ENCODE measurements at places on chromosomes 7 and 10.

- DNase-seq: no peak
These were observed 191.2 kb downstream of the PLXDC2 start for GRCh38 chr10:20007426-20007825.

GRCh38 chr7:111752022-111752582, 189.8 kb upstream of the IMMP2L start:
- peak; percentile 6 for DNase-seq

DNA sequence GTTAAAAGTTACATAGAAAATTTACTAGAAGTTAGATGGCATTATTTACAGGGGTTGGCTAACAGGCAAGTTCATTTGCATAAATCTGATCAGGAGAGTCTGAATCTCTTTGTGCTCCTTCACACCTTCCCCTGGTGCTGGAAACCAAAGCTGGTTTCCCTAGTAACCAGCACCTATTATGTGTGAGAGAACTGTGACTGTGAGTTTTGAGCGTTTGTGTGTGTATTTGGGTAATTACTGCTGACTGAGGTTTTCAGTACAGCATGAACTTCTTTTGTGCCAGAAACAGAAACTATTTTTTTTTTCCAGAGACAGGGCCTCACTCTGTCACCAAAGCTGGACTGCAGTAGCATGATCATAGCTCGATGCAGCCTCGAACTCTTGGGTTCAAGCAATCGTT, 10.3 kb upstream of the IFIT1B start:
- DNase-seq: no peak

GRCh38 chr10:58347967-58348366, 13.2 kb downstream of the UBE2D1 start:
- no peak for DNase-seq

DNA sequence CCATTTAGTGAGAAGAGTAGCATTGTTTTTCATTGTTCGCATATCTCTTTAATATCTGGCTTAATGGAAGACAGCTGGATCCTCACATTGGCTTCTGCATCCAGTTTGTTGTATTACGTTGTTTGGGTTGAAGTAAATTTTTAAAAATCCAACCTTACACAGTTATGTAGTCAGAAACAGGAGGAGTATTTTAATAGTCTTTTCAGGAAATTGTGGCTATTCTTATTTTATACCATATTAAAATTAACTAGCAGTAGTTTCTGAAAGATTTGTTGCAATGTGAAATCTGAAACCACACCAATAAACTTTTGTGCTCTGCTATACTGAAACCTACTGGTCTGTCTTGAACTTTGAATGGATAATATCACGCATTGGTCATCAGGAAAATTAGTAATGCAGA, 27.9 kb downstream of the MYPN start:
- DNase-seq: no peak

DNA sequence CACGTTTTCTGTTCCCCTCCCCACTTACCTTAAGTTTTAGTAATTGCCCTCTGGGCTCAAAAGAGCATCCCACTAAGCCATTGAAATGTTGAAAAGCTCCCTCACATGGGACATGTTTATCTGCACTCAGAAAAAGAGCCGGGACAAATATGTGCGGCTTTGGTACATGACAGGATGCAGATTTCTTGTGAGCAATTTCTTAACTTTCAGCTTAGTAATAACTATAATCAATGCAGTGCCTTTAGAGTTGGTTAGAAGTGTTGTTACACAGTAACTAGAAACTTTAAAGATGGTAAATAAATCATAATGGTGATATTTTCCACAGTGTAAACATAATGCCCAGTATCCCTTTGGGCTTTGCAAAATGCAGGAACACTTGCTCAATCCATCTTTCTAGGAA, 89.2 kb downstream of the ZNF365 start:
- DNase-seq: no peak

DNA sequence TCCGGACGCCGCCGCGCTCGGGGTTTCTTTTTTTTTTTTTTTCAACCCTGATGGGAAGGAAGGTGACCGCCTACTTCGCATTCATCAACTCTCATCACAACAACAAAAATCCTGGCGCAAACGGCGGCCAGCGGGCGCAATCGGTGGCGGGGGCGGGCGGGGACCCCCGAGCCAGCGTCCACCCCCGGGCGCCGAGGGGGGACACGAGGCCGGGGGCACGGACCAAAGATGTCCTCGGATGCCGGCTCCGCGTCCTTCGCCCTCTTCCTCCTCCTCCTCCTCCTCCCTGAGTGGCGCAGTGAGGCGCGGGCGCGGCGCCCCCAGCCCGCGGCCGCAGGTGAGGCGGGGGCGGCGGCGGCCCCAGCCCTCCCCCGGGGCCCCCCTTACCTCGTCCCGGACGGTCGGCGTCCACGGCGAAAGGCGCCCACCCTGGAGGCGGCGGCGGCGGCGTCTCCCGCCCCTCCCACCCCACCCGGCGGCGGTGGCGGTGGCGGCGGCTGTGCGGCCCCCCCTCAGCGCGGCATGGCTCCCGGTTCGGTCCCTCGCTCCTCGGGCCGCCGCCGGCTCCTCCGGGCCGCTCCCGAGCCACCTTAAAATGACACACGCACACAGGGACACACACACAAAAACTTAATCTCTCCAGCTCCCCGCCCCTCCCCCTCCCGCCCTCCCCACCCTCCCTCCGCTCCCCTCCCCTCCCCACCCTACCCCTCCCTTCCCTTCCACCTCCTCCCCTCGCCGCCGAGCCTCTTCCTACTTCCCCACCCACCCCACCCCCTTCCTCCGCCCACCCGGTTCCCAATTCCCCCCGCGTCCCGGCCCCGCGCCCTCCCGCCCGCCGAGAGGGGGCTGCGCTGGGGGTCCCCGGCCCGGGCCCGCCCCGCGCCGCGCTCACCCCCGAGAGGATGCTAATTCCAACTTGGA, at the start of gene CTBP2:
CTBP2 (minus strand) TSS at position 632 of the 924 bp plus-strand sequence.
- DNase-seq: no peak

DNA sequence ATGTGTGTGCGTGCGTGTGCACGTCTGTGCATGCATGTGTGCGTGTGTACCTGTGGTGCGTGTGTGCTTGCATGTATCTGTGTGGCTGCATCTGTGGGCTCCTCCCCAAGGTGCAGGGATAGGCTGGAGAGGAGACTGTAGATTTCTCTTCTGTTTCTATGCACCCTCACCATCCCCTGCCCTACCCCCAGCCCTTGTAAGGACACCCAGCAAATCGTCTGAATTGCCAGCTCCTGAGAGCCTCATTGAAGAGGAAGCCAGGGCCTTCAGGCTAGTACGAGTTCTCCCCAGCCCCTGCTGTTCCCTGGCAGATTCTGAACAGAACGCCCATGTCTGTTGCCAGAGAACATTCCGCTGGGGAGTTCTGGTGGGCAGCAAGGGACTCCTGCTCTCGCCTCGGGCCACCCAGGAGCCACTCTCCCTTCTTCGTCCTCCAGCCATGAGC, 17.0 kb upstream of the TRIM8 start:
- no peak for DNase-seq

- no peak for DNase-seq
These were observed 85.2 kb downstream of the VTI1A start for GRCh38 chr10:112532189-112532588.

- DNase-seq: no peak
These were observed 265.4 kb upstream of the NFE2L3 start for GRCh38 chr7:25886387-25887240.

DNA sequence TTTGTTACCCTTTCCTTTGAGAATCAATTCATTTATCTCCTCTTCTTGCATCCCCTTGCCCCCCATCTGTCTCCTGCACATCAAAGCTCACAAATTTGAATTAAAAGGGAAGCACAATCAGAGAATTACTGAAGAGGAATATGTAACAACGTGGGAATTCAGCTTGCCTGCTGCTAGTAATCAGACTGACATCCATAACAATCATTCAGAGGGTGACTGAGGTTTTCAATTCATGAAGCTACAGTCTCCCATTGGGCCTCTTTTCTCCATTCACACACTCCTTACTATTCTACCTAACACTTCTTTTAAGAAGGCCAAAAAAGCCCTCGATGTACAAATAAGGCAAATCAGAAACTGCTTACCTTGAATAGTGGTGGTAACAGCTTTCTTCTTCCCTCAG, 24.3 kb upstream of the DNA2 start:
- no peak for DNase-seq

GRCh38 chr10:131881104-131881880, 19.5 kb upstream of the PPP2R2D start:
- DNase-seq: no peak

DNA sequence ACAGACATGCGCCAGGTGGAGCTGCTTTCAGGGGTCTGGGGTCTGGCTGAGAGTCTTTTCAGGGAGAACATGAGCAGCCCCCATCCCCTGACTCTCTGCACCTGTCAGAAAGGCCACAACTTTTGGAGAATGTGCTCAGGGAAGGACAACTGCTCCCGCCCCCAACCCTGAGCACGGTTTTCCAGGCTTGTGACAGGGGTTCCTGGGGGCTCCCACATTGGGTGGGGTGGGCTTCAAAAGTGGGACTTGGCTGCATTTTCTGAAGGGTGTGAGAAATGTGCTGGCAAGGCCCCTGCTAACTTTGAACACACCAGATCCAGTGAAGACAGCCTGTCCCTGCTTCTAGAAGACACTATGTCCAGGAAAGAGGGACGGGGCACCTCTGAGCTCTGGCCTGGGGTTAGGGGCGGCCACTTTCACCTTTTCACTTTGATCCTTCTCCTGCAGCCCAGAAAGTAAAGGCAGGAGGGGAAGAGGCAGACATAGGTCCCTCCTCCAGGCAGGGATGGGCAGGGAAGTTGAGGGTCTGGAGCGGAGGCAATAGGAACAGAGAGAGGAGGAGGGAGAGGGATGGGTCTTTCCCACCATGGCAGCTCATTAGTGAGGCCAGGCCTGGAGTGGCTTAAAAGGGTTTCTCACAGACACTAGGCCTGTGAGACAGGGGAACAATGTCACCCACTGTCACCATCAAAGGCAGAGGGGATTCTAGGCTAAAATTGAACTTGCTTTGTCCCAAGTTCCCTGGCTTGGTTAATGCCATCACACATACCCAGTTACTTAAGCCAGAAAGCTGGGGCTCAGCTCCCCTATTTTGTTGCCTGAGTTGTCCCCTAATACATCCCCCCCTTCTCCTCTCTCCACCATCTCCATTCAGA, 1.5 kb downstream of the KCP start:
- no peak for DNase-seq

- DNase-seq: no peak
These were observed 32.2 kb downstream of the FRMPD2 start for GRCh38 chr10:48242171-48242904.

GRCh38 chr10:86165666-86166065, 200.9 kb downstream of the GRID1 start:
- no peak for DNase-seq

DNA sequence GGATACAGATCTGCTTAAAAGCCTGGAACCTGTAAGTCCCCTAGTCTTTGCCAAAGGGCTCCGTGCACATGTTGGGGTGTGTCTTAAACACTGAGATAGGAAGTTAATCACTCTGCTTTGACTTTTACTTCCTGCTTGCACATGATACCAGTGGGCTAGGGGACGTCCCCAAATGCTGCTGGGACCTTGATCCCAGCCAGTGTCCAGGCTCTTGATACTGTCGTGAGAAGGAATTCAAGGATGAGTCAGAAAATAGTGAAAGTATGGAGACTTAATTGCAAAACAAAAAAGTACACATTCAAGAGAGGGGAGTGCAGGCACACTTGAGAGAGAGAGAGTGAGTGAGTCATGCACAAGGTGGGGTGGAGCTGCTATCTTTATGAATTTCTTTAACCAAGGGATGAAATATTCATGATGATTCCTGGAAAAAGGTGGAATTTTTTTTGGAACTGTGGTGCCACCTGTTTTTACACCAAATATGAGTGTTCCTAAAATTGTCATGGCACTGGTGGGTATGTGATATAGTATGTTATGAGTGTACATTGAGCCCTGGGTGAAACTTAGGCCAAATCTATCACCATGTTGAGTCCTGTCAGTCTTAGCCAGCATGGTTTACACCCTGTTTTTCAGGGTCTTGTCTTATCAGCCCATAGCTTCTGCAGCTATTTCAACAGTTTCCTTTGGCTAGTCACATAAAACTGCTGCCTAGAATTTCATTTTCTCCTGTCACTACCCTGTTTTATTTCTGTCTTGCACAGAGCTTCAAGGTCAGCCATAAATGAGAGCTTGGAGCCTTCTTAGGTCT, 88.3 kb upstream of the CYP26C1 start:
- DNase-seq: no peak

DNA sequence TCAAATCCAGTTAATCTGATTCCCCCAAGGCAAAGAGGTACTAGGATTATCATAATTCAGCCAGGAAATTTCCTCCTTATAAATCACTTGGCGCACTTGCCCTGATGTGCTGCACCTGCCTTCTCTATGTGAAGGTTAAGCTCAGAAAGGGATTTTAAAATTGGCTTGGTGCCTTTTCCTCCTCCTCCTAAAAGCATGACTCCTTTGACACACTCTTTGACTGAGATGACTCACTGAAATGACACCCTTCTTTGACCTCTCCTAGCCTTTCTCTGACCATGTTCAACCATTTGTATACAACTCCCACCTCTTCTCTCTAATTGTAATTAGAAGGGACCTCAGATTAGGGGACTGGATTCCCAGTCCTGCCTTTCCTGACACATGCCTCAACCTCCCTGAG, 46.5 kb downstream of the ABLIM1 start:
- no peak for DNase-seq

GRCh38 chr10:61465901-61466632, 12.9 kb upstream of the TMEM26 start:
- DNase-seq: no peak

GRCh38 chr10:30493609-30494530, 59.9 kb downstream of the MAP3K8 start:
- no peak for DNase-seq

DNA sequence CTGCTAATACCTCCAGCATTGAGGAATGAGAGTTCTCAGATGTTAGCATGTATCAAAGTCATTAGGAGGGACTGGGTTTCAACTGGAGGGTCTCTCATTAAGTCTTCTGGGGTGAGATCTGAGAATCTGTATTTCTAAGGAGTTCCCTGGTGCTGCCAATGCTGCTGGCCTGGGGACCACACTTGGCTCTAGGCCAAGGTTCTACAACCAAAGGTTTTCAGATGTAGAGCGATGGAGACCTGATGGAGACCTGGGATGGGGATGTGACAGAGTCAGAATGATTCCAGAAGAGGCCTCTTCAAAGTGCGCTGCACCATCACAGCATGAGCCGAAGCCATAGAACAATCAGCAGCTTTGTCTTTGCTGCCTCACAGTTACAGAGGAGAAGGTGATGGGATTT, 27.2 kb downstream of the ST8SIA6 start:
- DNase-seq: no peak

GRCh38 chr7:69751026-69751425, 152.8 kb downstream of the AUTS2 start:
- no peak for DNase-seq

DNA sequence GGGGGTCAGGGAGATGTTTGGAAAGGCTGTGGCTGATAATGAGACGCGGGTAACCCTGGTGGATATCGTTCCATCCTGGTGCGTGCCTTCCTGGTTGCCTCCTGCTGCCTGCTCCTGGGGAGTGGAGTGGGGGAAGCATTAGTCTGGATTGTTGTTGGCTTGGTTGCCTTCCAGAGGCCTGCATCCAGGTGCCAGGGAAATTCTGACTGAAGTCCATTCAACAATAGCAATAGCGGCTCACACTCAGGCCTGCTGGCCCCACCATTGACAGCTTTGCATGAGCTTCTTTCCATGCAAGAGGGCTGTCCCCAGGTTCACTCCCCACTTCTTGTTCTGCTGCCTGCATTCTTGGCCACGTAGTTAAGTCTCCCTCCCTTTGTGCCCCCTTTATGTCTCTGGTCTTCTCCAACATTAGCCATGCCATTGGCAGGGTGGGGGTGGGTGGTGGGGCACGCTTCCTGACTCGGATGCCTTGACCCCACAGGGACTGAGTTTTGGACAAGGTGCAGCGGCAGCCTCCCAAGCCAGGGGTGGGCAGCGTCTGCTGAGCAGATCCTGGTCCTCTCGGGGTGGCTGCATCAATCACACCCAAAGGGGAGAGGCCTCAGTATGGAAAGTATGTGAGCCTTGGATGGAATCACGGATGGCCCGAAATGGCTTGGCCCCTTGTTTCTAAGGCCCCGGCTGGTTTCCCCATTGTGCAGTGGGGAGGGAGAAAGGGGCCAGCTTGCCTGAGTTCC, 150.2 kb downstream of the GRK5 start:
- DNase-seq: no peak

All from activated CD8-positive, alpha-beta memory T cell treated with anti-CD3 and anti-CD28 coated beads for 48 hours (primary cell).